ENCODE measurements at places on chromosomes 1 and 21. TPM values are rescaled to one million over a fixed set of nuclear protein-coding genes. Genes with fewer than 3 reads are reported as not detected.

- H3K36me3 ChIP-seq, result no peaks in the 10 kb centered on the region
- peaks cover 5% of the 10 kb centered on the region for H3K4me1 ChIP-seq
- H3K27me3 ChIP-seq, result no peaks in the 10 kb centered on the region
- H3K4me3 ChIP-seq, result no peak overlapping the region
- H3K27ac ChIP-seq, result no peak overlapping the region
Observed at GRCh38 chr1:53258216-53258615, 19.9 kb upstream of the MAGOH start.

GRCh38 chr1:71656902-71657301, 576.1 kb upstream of the ZRANB2 start:
- H3K4me1 ChIP-seq, result no peaks in the 10 kb centered on the region
- H3K27ac ChIP-seq, result no peak overlapping the region
- H3K27me3 ChIP-seq, result no peaks in the 10 kb centered on the region
- H3K36me3 ChIP-seq, result no peaks in the 10 kb centered on the region
- DNase-seq, result no peak
- H3K4me3 ChIP-seq, result no peak overlapping the region

DNA sequence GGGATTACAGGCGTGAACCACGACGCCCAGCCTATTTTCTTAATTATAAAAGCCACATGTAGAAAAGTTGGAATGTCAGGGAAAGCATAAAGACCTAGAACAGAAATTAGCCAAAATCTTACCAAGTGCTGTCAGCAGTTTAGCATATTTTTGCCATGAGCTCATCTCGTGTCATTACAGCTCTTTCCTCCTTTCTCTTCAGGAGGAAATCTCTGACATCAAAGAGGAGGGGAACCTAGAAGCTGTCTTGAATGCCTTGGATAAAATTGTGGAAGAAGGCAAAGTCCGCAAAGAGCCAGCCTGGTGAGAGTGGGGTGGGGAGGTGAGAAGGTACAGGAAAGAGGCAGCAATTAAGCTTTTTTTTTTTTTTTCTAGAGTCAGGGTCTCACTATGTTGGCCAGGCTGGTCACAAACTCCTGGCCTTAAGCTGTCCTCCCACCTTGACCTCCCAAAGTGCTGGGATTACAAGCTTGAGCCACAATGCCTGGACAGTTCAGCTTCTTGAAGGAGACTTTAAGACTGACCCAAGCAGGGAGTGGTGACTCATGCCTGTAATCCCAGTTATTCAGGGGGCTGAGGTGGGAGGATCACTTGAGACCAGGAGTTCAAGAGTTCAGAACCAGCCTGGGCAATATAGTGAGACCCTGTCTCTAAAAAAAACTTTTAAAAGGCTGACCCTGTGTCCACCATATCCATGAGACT, 8.4 kb upstream of the BGLAP start:
- no peak for DNase-seq
- no peaks in the 10 kb centered on the region for H3K27me3 ChIP-seq
- H3K36me3 ChIP-seq, result no peaks in the 10 kb centered on the region
- no peak overlapping the region for H3K4me3 ChIP-seq
- H3K27ac ChIP-seq, result no peak overlapping the region
- H3K4me1 ChIP-seq, result no peaks in the 10 kb centered on the region

DNA sequence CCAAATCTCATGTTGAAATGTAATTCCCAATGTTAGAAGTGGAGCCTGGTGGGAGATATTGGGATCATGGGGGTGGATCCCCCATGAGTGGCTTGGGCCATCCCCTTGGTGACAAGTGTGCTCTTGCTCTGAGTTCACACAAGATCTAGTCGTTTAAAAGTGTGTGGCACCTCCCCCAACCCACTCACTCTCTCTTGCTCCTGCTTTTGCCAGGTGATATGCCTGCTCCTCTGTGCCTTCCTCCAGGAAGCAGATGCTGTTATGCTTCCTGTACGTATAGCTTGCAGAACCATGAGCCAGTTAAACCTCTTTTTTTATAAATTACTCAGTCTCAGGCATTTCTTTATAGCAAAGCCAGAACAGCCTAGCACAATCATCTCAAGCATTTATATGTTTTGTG, 23.0 kb upstream of the HSPA13 start:
- no peaks in the 10 kb centered on the region for H3K27me3 ChIP-seq
- H3K4me3 ChIP-seq, result no peak overlapping the region
- no peaks in the 10 kb centered on the region for H3K4me1 ChIP-seq
- no peaks in the 10 kb centered on the region for H3K36me3 ChIP-seq

- H3K4me3 ChIP-seq, result no peak overlapping the region
- peaks cover 3% of the 10 kb centered on the region for H3K4me1 ChIP-seq
- H3K36me3 ChIP-seq, result no peaks in the 10 kb centered on the region
- DNase-seq, result no peak
Observed at GRCh38 chr1:53111073-53111556, 31.3 kb downstream of the SLC1A7 start.

DNA sequence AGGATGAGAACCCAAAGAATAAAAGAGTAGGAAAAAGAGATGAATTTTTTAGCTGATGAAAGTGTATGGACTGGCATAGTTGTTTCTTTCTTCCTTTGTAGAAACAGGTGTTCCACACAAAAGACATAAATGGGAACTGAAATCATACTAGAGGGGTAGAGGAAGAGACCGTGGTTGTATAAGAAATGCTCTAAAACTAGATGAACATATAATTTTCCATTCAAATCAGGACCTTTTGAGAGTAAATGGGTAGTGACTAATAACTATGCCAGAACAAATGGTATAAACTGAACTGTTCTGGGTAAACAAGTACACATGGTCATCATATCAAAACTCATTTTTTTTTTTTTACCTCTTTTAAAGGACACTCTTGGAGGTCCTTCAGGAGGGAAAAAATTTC, 344.2 kb downstream of the VAV3 start:
- no peak for DNase-seq
- no peak overlapping the region for H3K27ac ChIP-seq
- no peaks in the 10 kb centered on the region for H3K4me1 ChIP-seq
- H3K4me3 ChIP-seq, result no peak overlapping the region
- H3K36me3 ChIP-seq, result no peaks in the 10 kb centered on the region

- no peak overlapping the region for H3K27ac ChIP-seq
- DNase-seq, result no peak
- no peaks in the 10 kb centered on the region for H3K36me3 ChIP-seq
- peaks cover 32% of the 10 kb centered on the region for H3K4me1 ChIP-seq
Observed at GRCh38 chr1:192811594-192812239, 2.9 kb downstream of the RGS2 start.

DNA sequence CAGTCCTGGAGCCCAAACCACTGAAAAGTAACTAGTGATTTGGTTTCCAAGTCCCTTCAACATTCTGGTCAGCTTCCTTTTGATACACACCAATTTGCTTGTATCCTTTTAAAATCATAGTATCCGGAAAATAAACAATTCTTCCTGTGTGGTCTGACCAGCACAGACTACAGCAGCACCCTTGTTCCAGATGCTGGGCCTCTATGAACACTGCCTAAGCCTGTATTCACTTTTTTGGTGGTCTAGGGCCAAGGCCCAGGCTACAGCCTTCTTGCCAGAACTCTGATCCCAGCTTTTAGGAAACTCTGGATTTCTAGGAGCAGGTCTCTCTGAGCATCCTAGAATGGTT, 801 bp upstream of the DDAH1 start:
- H3K4me1 ChIP-seq, result peaks cover 23% of the 10 kb centered on the region
- no peaks in the 10 kb centered on the region for H3K27me3 ChIP-seq
- no peaks in the 10 kb centered on the region for H3K36me3 ChIP-seq
- DNase-seq, result no peak

DNA sequence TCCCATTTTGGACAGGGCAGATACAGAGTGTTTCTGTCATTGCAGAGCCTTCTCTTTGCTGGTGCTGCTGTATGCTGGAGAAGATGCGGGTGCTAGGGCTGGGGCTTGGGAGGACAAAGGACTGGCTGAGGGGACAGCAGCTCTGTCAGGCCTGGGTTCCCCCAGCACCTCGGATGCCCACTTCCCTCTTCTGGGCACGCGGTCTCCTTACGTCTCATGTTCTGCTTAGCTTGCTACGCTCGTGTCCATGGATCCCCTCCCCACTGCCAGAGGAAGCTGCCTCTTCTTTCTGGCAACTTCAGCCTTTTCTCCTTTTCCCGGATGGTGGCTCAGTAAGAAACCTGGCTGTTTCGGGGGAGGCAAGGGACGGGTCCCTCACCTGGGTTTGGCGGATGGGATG, 75.7 kb downstream of the ARHGEF10L start:
- peaks cover 11% of the 10 kb centered on the region for H3K36me3 ChIP-seq
- DNase-seq, result no peak
- H3K4me3 ChIP-seq, result no peak overlapping the region
- H3K27ac ChIP-seq, result no peak overlapping the region

- H3K4me1 ChIP-seq, result no peaks in the 10 kb centered on the region
- H3K27me3 ChIP-seq, result no peaks in the 10 kb centered on the region
- no peak overlapping the region for H3K27ac ChIP-seq
- H3K4me3 ChIP-seq, result no peak overlapping the region
Observed at GRCh38 chr1:236149003-236149595, 6.8 kb downstream of the GPR137B start.

GRCh38 chr1:177354247-177354646, 183.5 kb downstream of the BRINP2 start:
- H3K27me3 ChIP-seq, result no peaks in the 10 kb centered on the region
- DNase-seq, result no peak
- H3K4me1 ChIP-seq, result no peaks in the 10 kb centered on the region
- H3K27ac ChIP-seq, result no peak overlapping the region

DNA sequence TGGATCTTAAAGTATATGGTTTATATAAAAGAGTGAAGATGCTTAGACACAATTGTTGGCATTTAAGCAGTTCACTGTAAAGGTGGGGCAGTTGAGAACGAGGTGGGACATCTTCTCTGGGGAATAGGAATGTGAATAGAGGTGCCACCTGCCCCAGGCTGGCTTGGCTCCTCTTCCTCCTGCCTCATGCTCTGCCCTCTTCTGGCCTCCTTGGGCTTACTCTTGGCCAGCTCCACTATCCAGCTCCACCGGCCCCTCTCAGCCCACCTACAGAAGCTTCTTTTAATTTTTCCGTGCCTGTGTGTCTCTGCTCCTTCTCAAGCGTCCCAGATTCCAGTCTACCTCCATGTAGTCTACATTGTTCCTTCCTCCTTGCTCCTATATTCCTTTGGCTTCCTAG, 122.1 kb downstream of the NUF2 start:
- DNase-seq, result no peak
- no peak overlapping the region for H3K27ac ChIP-seq
- H3K4me3 ChIP-seq, result no peak overlapping the region
- no peaks in the 10 kb centered on the region for H3K4me1 ChIP-seq
- H3K27me3 ChIP-seq, result no peaks in the 10 kb centered on the region

- H3K27me3 ChIP-seq, result no peaks in the 10 kb centered on the region
- no peaks in the 10 kb centered on the region for H3K36me3 ChIP-seq
- no peak overlapping the region for H3K27ac ChIP-seq
- no peak for DNase-seq
- H3K4me3 ChIP-seq, result no peak overlapping the region
Observed at GRCh38 chr1:203178821-203179666, 3.4 kb upstream of the MYBPH start.

- no peak overlapping the region for H3K27ac ChIP-seq
- no peaks in the 10 kb centered on the region for H3K4me1 ChIP-seq
- H3K27me3 ChIP-seq, result no peaks in the 10 kb centered on the region
- no peak for DNase-seq
- no peak overlapping the region for H3K4me3 ChIP-seq
Observed at GRCh38 chr1:115952547-115952946, 23.8 kb upstream of the SLC22A15 start.

DNA sequence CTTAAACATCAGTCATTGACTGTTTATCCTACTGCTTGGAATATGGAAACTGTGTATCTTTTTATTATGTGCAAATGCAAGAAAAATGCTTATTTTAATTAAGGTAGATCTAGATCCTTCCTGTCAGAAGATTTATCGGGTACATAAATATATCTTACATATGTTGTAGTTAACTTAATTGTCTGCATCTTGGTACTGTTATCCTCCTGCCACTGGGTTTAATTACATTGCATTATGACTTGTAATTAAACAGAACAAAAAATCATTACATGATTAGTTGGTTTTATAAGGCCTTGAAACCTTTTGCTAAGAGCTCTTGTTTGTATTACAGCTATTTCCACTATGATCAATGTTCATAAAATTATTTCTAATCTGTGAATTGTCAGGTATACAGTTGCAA, 211.2 kb downstream of the PTGER3 start:
- peaks cover 6% of the 10 kb centered on the region for H3K4me1 ChIP-seq
- no peaks in the 10 kb centered on the region for H3K27me3 ChIP-seq
- H3K36me3 ChIP-seq, result no peaks in the 10 kb centered on the region
- no peak for DNase-seq

- H3K4me3 ChIP-seq, result no peak overlapping the region
- H3K27me3 ChIP-seq, result no peaks in the 10 kb centered on the region
- peak overlapping the region; percentile 73 for H3K27ac ChIP-seq
- DNase-seq, result peak; percentile 73
Observed at GRCh38 chr1:59062743-59063142, 234.2 kb upstream of the FGGY start.

DNA sequence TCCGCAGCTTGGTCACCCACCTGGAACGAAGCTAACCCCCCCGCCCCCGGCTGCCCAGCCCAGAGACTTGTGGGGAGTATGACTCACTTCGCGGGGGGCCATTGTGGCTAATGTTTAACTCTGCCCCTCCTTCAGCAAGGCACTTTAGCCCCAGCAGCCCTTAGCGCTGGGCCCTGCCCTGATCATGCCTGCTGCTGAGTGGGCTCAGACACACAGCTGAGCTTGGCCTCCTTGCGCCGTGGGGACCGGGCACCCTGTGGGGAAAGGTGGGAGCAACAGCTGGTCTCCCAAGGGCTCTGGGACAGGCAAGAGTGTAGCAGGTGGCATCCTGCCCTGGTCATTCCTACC, 6.3 kb upstream of the LAD1 start:
- no peak for DNase-seq
- peaks cover 17% of the 10 kb centered on the region for H3K27me3 ChIP-seq
- H3K36me3 ChIP-seq, result no peaks in the 10 kb centered on the region
- H3K27ac ChIP-seq, result no peak overlapping the region
- H3K4me1 ChIP-seq, result no peaks in the 10 kb centered on the region
- no peak overlapping the region for H3K4me3 ChIP-seq

GRCh38 chr1:89649783-89650182, 16.9 kb downstream of the LRRC8C start:
- H3K36me3 ChIP-seq, result no peaks in the 10 kb centered on the region
- H3K4me3 ChIP-seq, result no peak overlapping the region
- H3K4me1 ChIP-seq, result no peaks in the 10 kb centered on the region
- H3K27me3 ChIP-seq, result no peaks in the 10 kb centered on the region
- no peak for DNase-seq

DNA sequence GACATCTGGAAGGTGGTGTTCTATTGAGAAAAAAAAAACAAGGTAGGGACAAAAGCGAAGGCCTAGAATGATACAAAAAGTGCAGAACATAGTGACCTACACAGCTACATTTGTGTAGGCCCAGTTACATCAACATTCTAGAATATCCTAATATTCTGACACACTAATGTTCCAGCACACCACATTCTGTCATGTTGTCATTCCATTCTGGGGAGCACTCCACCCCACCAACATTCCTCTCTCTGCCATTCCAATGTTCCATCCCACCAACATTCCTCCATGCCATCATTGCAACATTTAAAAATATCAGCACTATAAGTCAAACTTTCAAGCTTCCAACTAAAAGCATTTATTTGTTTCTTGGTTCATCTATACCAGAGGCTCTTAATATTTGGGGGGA, 28.5 kb downstream of the COA7 start:
- no peaks in the 10 kb centered on the region for H3K27me3 ChIP-seq
- no peaks in the 10 kb centered on the region for H3K36me3 ChIP-seq
- H3K4me3 ChIP-seq, result no peak overlapping the region
- H3K27ac ChIP-seq, result no peak overlapping the region
- H3K4me1 ChIP-seq, result no peaks in the 10 kb centered on the region
- DNase-seq, result no peak

The OR10T2 gene
- total RNA-seq, result not detected

The NECTIN4 gene
- total RNA-seq, result not detected

The IKBKE gene
- 9.8 TPM for total RNA-seq

The KRTAP19-3 gene
- total RNA-seq, result not detected

The PTBP2 gene
- total RNA-seq, result 6.2 TPM

The OR2T35 gene
- total RNA-seq, result not detected

The KCNK1 gene
- total RNA-seq, result 3.6 TPM

The ARHGEF16 gene
- total RNA-seq, result 0.11 TPM

The OR6K3 gene
- not detected for total RNA-seq

The C1orf94 gene
- not detected for total RNA-seq

The C1orf21 gene
- 42.2 TPM for total RNA-seq
